Activated CD4-positive, alpha-beta memory T cell treated with anti-CD3 and anti-CD28 coated beads, Interleukin-2, amount 10 ng/mL, durations not matched to agents 7 days and 5 days (primary cell): ENCODE measurements at places on chromosomes 1 and 21. TPM values are rescaled to one million over a fixed set of nuclear protein-coding genes. Genes with fewer than 3 reads are reported as not detected.

- DNase-seq, result no peak
These were observed 315.0 kb upstream of the VAMP3 start for GRCh38 chr1:7455796-7456721.

GRCh38 chr1:87763483-87763882 is 434.8 kb downstream of the LMO4 start:
- DNase-seq, result no peak

GRCh38 chr21:34536820-34537219 is 24.8 kb upstream of the KCNE1 start:
- no peak for DNase-seq

DNA sequence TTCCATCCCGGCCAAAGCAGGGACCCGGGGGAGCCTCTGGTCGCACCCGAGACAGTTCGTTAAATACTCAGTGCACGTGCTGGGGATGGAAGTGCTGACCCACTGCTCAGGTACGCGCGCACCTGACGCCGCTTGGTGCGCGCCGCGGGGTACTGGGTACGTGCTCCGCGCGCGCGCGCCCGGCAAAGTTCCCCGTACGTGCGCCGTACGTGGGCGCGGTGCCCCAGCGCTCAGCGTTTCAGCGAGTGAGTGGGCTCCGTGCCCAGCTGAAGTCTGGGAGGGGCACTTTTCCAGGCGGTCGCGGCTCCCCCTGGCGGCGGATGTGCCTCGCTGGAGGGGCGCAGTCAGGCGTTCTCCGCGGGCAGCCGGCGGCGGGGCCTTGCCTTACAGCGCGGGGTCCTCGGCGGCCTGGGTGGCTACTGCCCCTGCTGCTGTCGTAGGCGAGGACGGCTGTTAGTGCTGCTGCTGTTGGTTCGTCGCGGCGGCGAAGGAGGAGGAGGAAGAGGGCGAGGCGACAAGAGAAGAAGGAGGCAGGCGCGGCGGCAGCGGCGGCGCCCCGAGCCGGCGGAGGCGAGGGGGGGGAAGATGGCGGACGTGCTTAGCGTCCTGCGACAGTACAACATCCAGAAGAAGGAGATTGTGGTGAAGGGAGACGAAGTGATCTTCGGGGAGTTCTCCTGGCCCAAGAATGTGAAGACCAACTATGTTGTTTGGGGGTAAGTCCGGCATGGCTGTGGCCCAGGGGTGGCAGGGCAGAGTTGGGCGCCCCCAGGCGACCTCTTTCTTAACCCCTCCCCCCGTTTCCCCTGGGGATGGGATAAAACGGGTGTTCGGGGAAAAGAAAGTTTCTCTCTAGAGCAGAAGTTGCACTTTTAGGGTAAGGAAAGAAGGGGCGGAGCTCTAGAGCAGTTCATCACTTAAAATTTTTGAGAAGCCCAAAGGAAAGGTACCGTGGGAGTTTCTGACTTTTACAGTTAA is at the start of gene CDC73:
Gene CDC73, plus strand, starts transcription at position 416 of the 978 bp plus-strand sequence. Its CDS starts 170 bp downstream, at position 586.
- DNase-seq, result peak; percentile 98

- no peak for DNase-seq
These were observed 54.3 kb upstream of the KCNJ6 start for GRCh38 chr21:37970548-37970947.

DNA sequence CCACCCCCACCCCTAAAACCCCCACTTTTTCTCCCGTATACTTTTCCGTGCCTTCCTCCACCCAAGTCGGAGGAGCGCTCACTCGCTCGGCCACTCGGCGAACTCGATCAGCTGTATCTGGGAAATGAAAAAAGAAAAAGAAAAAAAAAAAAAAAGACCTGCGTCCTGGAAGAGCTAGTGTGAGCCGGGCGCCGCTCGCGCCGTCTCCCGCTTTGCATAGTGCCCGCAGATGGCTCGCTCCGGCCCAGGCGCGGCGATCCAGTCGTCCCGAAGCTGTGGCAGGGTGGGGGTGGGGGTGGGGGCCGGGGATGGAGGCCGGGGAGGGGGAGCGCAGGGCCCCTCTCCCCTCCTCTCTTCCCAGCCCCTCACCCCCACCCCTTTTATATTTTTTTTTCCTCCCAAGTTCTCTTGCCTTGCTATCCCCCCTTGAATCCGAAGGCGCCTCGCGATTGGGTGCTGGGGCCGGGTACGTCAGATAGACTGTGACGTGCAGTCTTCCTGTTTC is 299 bp upstream of the PROX1 start:
- no peak for DNase-seq

- DNase-seq, result no peak
These were observed 3.9 kb downstream of the C1orf56 start for GRCh38 chr1:151051356-151052009.

GRCh38 chr1:63802109-63802508 is 28.3 kb downstream of the ROR1 start:
- DNase-seq, result no peak

DNA sequence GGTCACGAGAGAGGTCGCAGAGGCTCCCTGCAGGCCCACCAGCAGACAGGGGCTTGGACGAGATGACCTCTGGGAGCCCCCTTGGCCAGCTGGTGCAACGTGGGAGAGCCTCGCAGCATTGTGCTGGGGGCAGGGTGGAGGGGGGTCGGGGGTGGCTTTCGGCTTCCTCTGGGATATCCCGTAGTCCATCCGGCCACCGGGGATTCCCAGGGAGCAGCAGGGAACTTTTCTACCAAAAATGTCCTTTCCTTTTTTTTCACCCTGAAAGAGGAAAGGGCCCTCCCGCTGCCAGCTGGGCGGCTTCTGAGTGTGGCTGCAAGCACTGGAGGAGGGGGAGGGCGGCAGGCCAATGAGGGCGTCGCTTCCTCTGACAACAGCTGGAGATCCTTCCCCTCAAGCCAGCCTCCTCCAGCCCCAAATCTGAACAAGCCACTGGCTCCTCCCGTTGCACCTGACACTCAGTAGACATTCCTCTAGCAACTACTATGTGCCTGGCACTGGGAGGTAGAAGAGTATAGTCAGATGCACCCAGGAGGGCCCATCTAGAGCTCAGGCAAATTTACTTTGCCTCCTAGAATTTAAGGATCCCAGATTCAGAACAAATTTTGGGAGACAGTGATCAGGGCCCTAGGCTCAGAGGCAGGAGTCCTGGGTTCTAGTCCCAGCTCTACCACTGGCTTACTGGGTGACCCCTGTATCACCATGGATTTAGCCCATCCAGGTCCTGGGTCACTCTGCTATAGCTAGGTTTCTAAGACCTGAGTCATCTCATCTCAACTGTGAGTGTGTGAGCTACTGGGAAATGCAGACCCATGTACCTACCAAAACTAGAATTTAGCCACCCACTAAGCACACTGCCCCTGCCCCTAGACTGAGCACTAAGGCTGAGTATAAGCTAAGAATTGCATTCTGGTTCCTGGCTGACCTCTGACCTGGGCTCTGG is 2.7 kb downstream of the MOB3C start:
- DNase-seq, result peak; percentile 54

GRCh38 chr1:85420199-85420598 is 44.8 kb downstream of the DDAH1 start:
- no peak for DNase-seq

Gene ADAMTS5
- total RNA-seq, result not detected

Gene RPTN
- total RNA-seq, result not detected
